ENCODE measurements at places on chromosomes 1 and 21.
A peak's percentile ranks its signal among the peaks of the same experiment; 100 is the strongest.

DNA sequence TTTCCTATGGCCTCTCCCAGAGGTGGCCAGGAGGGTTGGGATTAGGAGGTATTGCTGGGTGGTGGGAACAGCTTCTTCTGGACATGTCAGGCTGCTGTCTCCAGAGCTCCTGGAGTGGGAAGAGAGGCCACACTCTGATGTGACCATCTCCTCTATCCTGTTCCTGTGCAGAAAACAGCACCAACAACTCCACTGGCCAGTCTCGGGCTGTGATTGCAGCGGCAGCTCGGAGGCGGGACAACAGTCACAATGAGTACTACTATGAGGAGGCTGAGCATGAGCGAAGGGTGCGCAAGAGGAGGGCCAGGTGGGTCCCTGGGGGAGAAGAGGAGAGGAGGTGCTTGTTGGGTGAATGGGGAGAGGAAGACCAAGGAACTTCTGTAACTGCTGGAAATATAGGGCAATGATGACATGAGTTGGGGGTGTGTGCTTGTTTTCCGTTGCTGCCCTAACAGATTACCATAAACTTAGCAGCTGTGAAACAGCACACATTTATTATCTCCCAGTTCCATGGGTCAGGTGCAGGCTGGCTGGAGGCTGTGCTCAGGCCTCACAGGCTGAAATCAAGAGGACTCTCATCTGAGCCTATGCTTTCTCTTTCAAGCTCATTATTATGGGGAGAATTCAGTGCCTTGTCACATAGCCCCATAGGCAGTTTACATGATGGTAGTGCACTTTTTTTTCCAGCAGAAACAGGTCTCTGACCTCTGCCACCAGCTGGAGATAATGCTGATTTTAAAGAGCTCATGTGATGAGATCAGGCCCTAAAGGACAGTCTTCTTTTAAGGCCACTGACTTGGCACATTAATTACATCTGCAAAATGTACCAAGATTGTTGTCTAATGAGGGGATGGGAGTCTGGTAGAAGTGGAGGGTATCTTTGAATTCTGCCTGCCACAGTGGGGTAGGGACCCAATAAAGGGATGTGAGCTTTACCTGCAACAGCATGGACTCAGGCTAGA lies 20.8 kb downstream of the VANGL2 start:
- DNase-seq, result no peak

- DNase-seq, result no peak
Observed at GRCh38 chr1:201724039-201724765, 104.8 kb upstream of the IPO9 start.

DNA sequence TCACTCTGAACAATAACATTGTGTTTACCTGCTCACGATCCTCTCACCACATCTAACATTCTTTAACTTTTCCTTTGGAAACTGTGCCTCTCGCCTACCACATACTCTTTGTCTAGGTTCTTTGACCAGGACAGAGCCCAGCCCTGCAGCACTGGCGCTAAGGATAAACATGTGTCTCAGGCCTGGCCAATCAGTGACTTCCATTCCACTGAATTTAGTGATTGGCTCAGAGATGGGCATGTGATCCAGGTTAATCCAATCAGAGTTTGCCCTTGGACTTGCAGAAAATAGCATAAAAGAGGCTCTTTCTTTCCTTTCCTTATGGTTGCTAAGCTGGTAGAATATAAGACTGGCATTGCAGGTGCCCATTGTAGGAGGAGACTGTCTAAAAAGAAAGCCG lies 605.7 kb downstream of the MATN1 start:
- DNase-seq, result no peak

DNA sequence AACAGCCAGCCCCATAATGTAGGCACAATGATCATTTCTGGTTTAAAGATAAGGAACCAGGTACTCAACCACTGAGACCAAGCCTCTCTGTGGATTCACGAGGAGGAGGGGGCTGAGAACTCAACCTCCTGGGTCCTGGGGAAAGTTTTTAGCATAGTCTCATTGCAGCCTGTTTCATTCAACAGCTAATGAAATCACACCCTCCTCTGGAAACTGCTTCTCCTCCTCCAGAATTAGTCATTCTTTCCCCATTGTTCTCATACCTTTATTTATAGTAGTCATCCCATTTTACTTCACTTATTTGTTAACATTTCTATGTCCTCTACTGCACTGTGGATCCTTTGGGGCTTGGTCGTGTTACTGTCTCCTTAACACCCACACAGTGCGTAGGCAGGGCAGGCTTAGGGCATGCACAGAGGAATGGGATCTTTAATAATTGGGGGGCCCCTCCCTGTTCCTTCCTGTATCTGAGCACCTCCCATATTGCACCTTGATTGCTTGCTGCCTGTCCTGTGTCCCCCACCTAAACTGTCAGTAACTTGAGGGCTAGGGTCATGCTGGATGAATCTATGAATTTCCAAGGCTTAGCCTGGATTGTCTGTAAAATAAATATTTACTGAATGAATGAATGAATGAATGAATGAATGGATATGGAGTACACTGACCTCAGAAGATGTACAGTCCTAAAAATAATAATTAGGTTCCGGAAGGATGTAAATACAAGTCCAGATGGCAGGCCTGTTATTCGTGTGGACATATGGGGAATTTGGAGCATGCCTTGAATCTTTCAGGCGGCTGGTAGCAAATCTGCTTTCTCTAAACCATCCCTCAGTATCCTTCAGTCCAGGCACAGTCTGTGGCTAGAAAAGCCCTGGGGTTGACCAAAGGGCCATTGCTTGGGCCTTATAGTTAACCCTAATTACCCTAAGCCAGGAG lies 153.8 kb upstream of the HMGB4 start:
- peak; percentile 12 for DNase-seq

- DNase-seq, result no peak
Observed at GRCh38 chr1:53326598-53327181, 1.2 kb downstream of the LRP8 start.

Measured in nucleus accumbens (tissue), 56 donors.